ENCODE measurements at places on chromosomes 6 and 20. TPM values are rescaled to one million over a fixed set of nuclear protein-coding genes. Genes with fewer than 3 reads are reported as not detected.

GRCh38 chr6:3348821-3349220 is 90.1 kb downstream of the PSMG4 start:
- DNase-seq: no peak

DNA sequence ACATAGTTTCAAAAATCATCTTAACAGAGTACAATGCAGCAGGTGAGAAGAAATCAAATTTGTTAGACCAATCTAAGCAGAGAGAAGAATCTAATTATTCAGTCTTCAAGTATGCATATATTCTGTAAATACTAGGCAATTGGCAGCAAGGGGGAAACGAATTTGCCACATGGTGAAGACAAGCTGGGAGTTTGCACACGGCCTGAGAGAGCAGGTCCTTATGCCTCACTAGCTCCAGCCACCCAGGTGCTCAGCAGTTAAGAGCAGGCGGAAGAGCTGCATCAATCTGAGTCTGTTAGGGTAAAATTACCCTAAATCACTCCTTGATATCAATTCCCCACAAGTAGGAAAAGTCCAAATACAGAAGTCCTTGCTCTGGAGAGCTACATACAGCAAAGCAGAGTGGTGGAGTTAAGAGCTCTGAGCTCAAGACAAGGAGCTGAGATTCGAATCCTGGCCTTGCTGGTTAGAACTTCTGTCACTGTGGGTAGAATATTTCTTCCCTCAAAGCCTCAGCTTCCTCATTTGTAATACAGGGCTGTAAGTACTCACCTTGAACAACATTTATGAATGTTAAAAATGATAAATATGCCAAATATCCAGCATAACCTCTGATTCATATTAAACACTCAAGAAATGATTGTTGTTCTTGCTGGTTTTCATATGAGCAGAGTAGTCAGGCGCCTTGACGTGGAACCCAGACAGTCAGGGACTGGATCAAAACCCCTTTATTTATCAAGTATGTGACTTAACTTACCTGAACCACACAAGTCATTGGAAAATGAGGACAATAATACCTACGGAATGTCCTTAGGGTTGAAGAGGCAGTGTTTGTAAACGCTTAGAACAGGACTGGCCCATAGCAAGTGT is 444.2 kb downstream of the CDH26 start:
- no peak for DNase-seq

GRCh38 chr6:127343809-127344659 is 625 bp upstream of the ECHDC1 start:
- no peak for DNase-seq

Gene PNRC1
- total RNA-seq: 645 TPM

- peak; percentile 61 for DNase-seq
These were observed 29.4 kb downstream of the LRP11 start for GRCh38 chr6:149834513-149835481.

Gene CD83
- 10.4 TPM for total RNA-seq

Gene CEP85L
- 70.9 TPM for total RNA-seq

- no peak for DNase-seq
These were observed 25.0 kb downstream of the ZDHHC14 start for GRCh38 chr6:157405986-157406385.

Gene MYMX
- total RNA-seq: not detected

- peak; percentile 69 for DNase-seq
These were observed 474 bp downstream of the CEBPB start for GRCh38 chr20:50191065-50191543.

Gene RAB23
- 1.3 TPM for total RNA-seq

- DNase-seq: no peak
These were observed 26.4 kb upstream of the PRELID3B start for GRCh38 chr20:59069026-59069425.

GRCh38 chr6:15375638-15376290 is 129.9 kb downstream of the JARID2 start:
- no peak for DNase-seq

Data from naive thymus-derived CD8-positive, alpha-beta T cell (primary cell).